Aorta (tissue), 5 donors: ENCODE measurements at places on chromosomes 3 and 15.
A peak's percentile ranks its signal among the peaks of the same experiment; 100 is the strongest.

GRCh38 chr3:112132975-112133448 lies at the start of gene GCSAM:
GCSAM (minus strand) TSS chr3:112133248; CDS start chr3:112133120, 128 bp downstream.
- no peak for DNase-seq

DNA sequence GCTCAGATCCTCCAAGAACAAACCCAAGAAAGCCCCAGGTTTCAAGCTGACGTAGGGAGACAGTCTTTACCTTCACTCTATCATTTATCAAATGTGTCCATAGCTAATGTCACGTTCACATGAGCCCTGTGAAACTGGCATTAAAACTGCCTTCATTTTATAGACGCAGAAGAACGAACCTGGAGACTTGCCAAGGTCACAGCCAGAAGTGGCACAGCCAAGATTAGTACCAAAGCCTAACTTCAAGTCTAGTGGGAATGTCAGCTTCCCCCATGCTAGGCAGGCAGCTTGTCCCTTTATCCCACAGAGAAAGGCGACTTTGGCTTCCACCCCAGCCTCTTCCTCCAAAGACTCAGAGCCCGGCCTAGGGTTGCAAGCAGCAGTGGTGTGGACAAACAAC lies 517.2 kb downstream of the SHQ1 start:
- DNase-seq, result no peak

DNA sequence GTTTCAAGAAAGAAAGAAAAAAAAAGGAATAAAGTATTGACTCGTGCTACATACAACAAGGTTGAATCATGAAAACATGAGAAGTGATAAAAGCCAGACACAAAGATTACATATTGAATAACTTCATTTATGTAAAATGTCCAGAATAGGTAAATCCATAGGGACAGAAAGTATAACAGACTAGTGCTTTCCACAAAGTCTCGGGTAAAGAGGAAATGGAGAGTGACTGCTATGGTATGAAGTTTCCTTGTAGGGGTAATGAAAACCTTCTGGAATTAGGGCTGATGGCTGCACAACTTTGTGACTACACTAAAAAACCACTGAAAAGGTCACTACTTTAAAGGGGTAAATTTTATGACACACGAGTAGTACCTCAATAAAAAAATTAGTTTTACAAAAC lies 13.0 kb downstream of the LRRFIP2 start:
- DNase-seq, result no peak

- no peak for DNase-seq
These were observed 7.8 kb downstream of the GLDN start for GRCh38 chr15:51349156-51349844.

- no peak for DNase-seq
These were observed 79.4 kb downstream of the XXYLT1 start for GRCh38 chr3:195191580-195191979.

DNA sequence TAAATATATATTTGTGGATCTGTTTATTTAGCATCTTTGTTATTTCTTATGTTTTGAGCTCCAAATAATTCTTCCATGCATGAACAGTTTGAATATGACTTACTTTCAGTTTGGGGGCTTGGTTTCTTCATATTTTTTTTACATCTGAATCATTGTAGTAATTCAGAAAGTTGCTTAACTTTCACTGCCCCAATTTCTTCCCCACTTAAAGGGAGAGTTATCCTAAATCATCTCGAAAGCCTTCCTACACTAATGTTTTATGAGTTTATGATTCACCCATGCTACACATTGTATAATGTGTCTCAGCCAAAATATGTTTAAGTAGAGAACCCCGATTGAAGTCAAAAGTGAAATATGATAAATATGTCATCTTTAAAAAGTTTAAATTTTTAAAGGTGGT lies 47.8 kb downstream of the SPRED1 start:
- no peak for DNase-seq

DNA sequence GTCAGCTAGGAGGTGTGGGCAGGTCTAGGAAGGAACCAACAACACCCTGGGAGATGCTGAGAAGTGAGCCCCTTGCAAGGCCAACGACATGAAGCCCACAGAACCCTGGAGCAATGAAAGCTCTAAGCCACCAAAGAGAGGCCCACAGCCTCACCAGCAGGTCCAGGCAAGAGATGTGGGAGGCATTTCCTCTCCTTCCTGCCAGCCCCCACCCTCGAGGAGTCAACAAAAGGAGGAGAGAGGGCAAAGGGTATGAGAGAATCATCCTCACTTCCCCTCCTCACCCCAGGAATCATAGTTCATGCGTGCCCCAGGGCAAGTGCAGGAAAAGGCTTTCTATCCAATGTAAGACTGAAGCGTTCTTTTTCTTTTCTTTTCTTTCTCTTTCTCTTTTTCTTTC lies 195.8 kb downstream of the SHQ1 start:
- no peak for DNase-seq

- no peak for DNase-seq
These were observed 1.5 kb downstream of the CRYBG3 start for GRCh38 chr3:97823046-97824004.

- DNase-seq, result no peak
These were observed 204.6 kb downstream of the ZIC1 start for GRCh38 chr3:147613725-147614124.

DNA sequence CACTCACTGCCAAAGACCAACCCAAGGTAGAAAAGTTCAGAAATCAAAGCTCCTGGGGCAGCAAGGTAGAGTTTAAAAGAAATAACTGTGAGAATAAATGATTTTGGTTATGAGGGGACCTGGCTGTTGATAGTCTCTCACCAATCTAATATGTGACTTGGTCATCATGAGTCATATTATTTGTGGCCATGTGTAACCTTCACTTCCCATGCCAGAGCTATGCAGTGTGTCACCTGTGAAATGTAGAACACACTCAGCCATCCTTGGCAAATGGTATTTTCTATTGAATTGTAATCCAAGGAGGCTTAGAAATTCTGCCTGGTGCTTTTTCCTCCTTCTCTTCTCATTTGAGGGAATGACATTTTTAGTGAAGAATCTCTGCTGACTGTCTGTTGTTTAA lies 184.2 kb upstream of the STAC start:
- DNase-seq, result no peak

GRCh38 chr3:189288348-189289235 lies 116.8 kb downstream of the TPRG1 start:
- no peak for DNase-seq

DNA sequence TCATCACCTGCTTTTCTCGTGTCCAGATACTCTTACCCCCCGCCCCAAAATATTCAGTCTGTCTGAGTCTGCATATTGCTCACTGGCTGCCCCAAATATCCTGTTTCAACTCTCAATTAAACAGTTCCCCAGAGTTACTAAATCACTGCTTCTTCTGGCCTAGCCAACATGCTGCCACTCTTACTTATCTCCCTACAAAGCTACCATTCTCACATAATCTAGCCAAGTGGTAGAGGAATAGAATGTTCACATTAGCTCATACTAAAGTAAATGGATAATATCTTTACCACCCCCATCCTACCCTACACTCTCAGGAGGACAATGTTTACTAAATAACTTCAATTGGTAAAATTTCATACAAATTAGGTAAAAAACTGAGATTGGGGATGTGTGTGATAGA lies 77.8 kb downstream of the NR1I2 start:
- DNase-seq, result no peak

GRCh38 chr15:100873029-100873677 lies 6.5 kb upstream of the ALDH1A3 start:
- peak; percentile 56 for DNase-seq

DNA sequence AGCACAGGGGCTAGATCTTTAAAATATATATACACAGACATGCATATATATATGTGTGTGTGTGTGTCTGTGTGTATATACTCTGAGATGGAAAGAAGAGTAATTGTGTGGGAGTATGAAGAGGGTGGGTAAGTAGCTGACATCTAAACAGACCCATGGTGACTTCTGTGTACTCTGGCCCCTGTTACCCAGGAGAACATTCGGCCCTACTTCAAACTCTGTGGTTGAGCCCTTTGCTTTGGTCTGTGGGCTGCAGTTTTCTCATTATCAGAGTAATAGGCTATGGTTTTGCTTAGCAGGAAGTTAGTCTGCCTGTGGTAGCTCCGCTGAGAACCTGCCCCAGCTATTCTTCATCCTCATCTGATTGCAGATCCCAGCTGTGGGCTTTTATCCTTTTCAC lies 141.4 kb downstream of the RBPMS2 start:
- DNase-seq, result no peak

DNA sequence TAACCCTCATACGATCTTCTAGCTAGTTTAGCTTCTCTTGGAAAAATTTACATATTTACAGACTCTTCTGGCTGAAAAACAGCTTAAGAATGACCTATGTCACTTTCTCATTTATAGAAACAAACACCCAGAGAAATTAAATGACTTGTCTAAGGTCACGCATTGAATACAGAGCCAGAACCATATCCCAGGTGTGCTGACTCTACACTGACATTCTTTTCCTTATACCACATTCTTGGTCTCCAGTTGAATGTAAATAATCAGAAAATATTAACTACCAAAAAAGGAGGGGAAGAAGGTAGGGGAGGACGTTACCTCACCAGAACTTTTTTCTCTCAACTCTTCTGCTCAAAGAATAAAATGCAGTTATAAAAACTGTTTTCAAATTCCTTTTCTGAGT lies 95.0 kb downstream of the THRB start:
- DNase-seq, result no peak

DNA sequence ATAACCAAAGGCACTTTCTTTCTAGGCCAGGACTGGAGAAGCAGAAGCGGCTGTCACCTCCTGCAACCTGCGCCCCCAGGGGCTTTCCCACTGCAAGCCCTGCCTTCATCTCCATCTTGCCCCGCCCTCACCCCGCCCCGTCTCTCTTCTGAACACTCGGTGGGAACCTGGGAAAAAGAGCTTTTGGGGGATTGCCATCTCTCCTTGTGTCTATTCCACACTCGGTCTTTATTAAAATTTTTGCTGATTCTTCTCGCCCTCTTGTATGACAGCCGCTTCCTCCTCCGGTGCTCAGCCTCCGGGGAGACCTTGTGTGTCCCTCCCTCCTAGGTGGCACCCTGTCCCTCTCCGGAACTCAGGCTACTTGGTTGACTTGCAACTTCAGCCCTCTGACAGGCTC lies 41.9 kb upstream of the SPESP1 start:
- no peak for DNase-seq

GRCh38 chr15:82312586-82313349 lies 36.5 kb downstream of the GOLGA6L10 start:
- DNase-seq, result peak; percentile 38

GRCh38 chr15:78365917-78366316 lies 25.8 kb downstream of the CRABP1 start:
- no peak for DNase-seq

DNA sequence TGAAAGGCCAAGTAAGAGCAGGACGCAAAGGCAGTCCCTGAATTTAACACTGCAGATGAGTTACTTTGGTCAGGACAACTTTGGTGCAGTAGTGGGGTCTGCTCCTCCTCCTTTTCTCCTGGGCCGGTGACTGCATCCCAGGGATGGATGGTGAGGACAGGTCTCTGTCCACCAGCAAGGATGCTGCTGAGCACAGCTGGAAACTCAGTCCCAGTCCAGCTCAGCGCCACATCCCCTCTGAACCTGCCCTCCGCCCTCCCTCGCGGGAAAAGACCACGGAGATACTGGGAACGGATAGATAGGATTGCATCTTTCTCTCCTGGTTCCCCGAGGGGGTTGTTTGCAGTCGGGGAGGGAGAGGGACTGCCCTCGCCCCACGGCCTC lies 13.8 kb downstream of the GRAMD2A start:
- DNase-seq, result no peak
